H1 (cell line): ENCODE measurements at places on chromosomes 5 and 9. TPM values are rescaled to one million over a fixed set of nuclear protein-coding genes. Genes with fewer than 3 reads are reported as not detected.

Gene PCDH12
- total RNA-seq, result 0.17 and 0.21 TPM in 2 replicates

GRCh38 chr9:112854657-112855056 lies 36.0 kb downstream of the SLC46A2 start:
- no peak overlapping the region for H3K4me3 ChIP-seq
- no peaks in the 10 kb centered on the region for H3K27me3 ChIP-seq
- H3K36me3 ChIP-seq, result no peaks in the 10 kb centered on the region
- DNase-seq, result no peak
- H3K4me1 ChIP-seq, result no peaks in the 10 kb centered on the region; the same call in none of the 2 replicates

DNA sequence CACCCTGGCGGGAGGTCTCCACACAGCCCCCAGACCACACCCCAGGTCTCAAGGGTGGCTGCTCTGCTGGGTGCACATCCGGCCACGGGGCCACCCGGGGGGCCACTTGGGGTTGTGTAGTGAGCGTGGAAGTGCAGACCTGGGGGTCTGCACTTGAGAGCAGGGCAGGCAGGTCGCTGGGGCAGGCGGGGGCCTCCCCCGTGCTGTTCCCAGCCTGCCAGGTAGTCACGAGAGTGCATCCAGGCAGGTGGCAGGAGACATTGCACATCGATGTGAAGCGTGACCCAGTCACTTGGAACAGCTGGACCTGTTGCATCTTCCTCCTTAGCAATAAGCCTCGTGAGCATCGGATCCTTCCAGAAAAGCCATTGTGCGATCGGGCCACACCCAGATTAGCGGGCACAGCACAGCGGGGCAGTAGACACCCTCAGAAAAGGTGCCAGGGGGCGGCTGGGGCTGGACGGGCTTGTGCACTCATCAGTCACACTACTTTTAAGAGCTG lies 4.8 kb upstream of the ENTPD8 start:
- H3K36me3 ChIP-seq, result peaks cover 9% of the 10 kb centered on the region; the same call in 1 of the 2 replicates
- 0 out of 2 replicates have a peak, but pooled peaks cover 2% of the 10 kb centered on the region for H3K4me1 ChIP-seq
- DNase-seq, result no peak

DNA sequence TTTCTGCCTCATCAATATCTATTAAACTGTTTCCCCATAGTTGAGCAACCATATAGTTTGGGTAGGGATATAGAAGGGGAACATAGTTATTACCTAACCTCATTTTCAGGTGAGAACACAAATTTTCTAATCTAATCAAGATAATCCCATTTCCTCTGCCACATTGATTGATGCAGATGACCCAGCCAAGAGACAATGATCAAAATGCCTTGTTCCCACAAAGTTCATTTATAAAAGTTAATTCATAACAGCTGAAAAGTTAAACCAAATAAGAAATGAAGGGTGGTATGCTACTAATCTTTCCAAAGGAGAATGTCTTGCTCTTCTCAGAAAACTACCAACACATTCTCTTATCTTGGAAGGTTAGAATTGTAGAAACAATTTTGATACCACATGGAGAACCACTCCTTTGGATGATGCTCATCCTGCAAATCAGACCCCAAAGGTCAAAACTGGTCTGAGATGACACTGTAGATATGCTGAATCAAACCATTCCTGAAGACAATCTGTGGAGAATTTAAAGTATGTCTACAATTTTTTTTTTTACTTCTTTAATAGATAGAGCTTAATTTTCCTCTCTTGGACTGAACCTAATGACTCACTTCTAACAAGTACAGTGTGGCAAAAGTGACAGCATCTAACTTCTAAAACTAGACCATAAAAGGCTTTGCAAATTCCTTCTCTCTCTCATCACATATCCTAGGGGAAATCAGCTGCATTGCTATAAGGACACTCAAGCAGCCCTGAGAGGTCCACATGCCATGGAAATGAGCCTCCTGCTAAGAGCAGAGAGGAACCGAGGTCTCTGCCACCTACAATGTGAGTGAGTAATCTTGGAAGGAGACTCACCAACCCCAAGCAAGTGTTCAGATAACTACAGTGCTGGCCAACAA lies 586.7 kb upstream of the TUSC1 start:
- no peaks in the 10 kb centered on the region for H3K27me3 ChIP-seq
- no peak overlapping the region for H3K4me3 ChIP-seq
- DNase-seq, result no peak
- H3K4me1 ChIP-seq, result no peaks in the 10 kb centered on the region
- H3K36me3 ChIP-seq, result no peaks in the 10 kb centered on the region

DNA sequence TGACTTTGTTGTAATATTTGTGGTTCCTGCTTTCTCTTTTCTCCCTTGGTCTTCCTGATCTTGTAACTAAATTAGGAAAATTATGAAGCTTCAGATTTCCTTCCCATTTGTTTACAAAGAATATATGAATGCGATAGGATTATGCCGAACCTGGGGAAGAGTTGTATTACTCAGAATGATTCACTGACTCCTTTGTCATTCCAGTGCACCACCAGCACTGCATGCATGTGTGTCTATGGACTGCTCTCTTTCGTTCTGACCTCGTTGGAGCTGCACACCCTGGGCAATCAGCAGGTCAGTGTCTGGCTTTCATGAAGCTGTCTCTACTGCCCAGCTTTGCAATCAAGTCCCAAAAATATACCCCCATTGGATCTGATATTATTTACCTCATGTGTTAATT lies 25.5 kb downstream of the NUP188 start:
- no peaks in the 10 kb centered on the region for H3K27me3 ChIP-seq
- H3K4me3 ChIP-seq, result no peak overlapping the region
- H3K4me1 ChIP-seq, result no peaks in the 10 kb centered on the region
- no peak for DNase-seq

- no peaks in the 10 kb centered on the region for H3K36me3 ChIP-seq
- DNase-seq, result no peak
- no peak overlapping the region for H3K27ac ChIP-seq
Measured at GRCh38 chr5:78659714-78660113, 11.1 kb upstream of the LHFPL2 start.

GRCh38 chr9:82410866-82411265 lies 422.3 kb downstream of the SPATA31D1 start:
- H3K27ac ChIP-seq, result no peak overlapping the region
- H3K27me3 ChIP-seq, result no peaks in the 10 kb centered on the region
- no peaks in the 10 kb centered on the region for H3K4me1 ChIP-seq
- no peaks in the 10 kb centered on the region for H3K36me3 ChIP-seq
- H3K4me3 ChIP-seq, result no peak overlapping the region

- no peak for DNase-seq
- no peaks in the 10 kb centered on the region for H3K27me3 ChIP-seq
- H3K27ac ChIP-seq, result no peak overlapping the region
- no peak overlapping the region for H3K4me3 ChIP-seq
- no peaks in the 10 kb centered on the region for H3K36me3 ChIP-seq
Measured at GRCh38 chr9:74595286-74595685, 98.2 kb downstream of the RORB start.

Gene C9orf153
- 0.65 TPM in 1 of 2 replicates, not detected in the other for total RNA-seq

- H3K4me3 ChIP-seq, result no peak overlapping the region
- H3K27me3 ChIP-seq, result no peaks in the 10 kb centered on the region
- no peaks in the 10 kb centered on the region for H3K4me1 ChIP-seq
- no peaks in the 10 kb centered on the region for H3K36me3 ChIP-seq
- H3K27ac ChIP-seq, result no peak overlapping the region
Measured at GRCh38 chr5:116281309-116281708, 196.5 kb downstream of the COMMD10 start.

- H3K36me3 ChIP-seq, result no peaks in the 10 kb centered on the region
- H3K4me1 ChIP-seq, result peaks cover 17% of the 10 kb centered on the region
- H3K27ac ChIP-seq, result no peak overlapping the region
- peak; percentile 63 for DNase-seq
- H3K27me3 ChIP-seq, result no peaks in the 10 kb centered on the region
Measured at GRCh38 chr5:80109646-80110478, 74.7 kb downstream of the THBS4 start.

DNA sequence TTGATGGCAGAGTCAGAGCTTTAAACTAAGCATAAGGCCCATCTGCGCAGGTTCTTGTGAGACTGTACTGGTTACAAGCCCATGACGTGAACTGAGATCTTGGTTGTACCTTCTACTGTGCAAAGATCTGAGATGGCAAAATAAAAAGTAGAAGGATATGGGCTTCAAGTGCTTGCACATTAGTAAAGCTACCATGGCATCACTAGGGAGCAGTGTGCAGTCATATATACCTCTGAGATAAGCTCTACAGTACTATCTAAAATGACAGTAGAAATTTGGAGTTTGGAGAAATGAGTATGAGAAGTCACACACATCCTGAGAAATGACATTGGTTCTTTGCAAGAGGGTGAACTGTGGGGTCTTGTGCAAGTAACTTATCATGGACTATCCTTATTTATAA lies 408.2 kb upstream of the PRR16 start:
- DNase-seq, result no peak
- H3K27ac ChIP-seq, result no peak overlapping the region
- no peaks in the 10 kb centered on the region for H3K36me3 ChIP-seq
- H3K27me3 ChIP-seq, result no peaks in the 10 kb centered on the region

DNA sequence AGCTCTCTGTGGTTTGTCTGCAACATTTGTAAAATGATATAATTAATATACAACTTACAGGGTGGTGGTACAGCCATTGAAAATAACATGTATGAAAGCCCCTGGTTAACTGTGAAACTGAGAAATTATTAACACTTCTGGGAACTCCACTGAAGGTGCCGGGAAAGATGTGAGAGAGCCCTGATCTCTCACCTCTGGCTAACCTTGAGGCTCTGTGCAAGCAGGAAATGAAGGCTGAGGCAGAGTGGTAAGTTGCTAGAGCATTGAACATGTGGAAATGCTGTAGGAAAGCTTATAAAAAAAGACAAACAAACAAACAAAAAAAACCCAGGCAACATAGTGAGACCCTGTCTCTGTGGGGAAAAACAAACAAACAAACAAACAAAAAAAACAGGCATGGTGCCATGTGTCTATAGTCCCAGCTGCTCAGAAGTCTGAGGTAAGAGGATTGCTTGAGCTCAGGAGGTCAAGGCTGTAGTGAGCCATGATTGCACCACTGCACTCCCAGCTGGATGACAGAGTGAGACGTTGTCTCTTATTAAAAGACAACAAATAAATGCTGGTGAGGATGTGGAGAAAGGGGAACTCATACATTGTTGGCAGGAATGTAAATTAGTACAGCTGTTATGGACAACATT lies 7.5 kb downstream of the CATSPER3 start:
- no peaks in the 10 kb centered on the region for H3K27me3 ChIP-seq
- H3K4me1 ChIP-seq, result no peaks in the 10 kb centered on the region
- no peak for DNase-seq
- no peak overlapping the region for H3K4me3 ChIP-seq

GRCh38 chr9:21810388-21810787 lies 8.0 kb downstream of the MTAP start:
- H3K4me3 ChIP-seq, result no peak overlapping the region
- no peak for DNase-seq
- H3K4me1 ChIP-seq, result peaks cover 2% of the 10 kb centered on the region; the same call in 1 of the 2 replicates
- H3K27me3 ChIP-seq, result no peaks in the 10 kb centered on the region
- H3K27ac ChIP-seq, result no peak overlapping the region
- H3K36me3 ChIP-seq, result peaks cover 42% of the 10 kb centered on the region

- no peaks in the 10 kb centered on the region for H3K27me3 ChIP-seq
- H3K27ac ChIP-seq, result no peak overlapping the region
- no peak overlapping the region for H3K4me3 ChIP-seq
- peak; percentile 27 for DNase-seq
- no peaks in the 10 kb centered on the region for H3K36me3 ChIP-seq
Measured at GRCh38 chr5:30040488-30041118, 1152.9 kb upstream of the CDH6 start.

DNA sequence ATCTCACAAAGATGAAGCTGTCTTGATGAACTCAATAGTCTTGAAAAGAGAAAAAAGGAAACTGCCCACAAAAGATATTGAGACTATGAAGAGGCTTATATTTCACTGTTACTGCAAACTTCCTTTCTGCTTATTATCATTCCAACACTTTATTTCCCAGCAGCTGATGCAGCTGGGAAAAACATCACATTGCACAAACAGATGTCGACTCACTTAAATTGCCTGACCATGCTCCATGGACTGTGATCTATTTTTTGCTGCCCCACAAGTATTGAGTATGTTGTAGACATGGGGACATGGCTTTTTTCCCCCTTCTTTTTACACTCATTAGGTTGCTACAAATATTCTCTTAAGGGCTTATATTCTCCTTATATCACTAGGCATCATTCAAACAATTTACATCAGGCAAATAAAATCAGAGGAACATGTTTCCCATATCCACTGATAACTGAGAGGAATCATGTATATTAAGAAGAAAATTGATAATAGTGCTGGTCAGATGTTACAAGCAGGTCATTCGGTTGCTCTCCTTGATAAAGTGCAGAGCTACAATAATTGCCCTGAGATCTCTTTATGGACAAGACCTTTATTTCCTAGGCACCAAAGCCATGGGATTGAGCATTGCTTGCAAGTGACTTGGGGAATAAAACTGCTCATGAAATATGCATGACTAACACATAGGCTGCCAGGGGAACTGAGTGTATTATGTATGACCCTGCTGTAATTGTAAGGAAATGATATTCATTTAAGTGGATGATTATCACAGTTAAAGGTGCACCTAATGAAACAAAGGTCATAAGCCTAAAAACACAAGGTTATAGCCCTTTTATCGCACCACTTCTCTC lies 509.9 kb downstream of the ZNF608 start:
- peaks cover 16% of the 10 kb centered on the region; the same call in 1 of the 2 replicates for H3K4me1 ChIP-seq
- DNase-seq, result no peak
- no peaks in the 10 kb centered on the region for H3K36me3 ChIP-seq

DNA sequence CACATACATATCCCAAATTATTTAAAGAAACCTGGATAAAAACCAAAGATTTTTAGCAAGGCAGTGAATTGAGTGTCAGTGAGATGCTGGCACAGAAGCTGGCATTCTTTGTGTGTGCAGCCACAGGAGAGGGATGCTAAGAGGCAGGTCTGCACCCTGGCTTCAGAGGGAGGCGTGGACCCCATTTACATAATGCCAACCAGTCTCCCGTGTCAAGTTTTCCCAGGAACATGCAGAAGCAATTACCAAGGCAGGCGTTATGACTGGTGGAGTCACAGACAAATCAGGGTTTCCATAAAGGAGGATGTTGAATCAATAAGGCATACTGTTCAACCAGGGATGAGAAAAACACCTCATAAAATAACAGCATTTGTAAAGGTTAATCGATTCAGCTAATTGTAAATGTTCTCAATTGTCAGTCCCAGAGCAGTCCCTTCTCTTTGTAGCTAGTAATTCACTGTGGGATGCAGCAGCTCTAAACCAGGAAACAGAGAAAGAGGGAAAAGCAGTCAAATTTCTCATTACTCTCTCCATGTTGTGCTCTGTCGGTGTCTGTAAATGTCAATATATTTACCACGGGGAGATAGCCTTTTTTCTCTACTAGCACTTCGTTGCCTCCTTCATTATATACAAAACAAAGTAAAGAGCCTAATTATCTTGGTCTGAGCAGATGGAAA lies 452.4 kb upstream of the GRAMD2B start:
- H3K4me1 ChIP-seq, result no peaks in the 10 kb centered on the region
- no peak overlapping the region for H3K4me3 ChIP-seq
- H3K27ac ChIP-seq, result no peak overlapping the region
- H3K27me3 ChIP-seq, result peaks cover 1% of the 10 kb centered on the region
- H3K36me3 ChIP-seq, result no peaks in the 10 kb centered on the region

DNA sequence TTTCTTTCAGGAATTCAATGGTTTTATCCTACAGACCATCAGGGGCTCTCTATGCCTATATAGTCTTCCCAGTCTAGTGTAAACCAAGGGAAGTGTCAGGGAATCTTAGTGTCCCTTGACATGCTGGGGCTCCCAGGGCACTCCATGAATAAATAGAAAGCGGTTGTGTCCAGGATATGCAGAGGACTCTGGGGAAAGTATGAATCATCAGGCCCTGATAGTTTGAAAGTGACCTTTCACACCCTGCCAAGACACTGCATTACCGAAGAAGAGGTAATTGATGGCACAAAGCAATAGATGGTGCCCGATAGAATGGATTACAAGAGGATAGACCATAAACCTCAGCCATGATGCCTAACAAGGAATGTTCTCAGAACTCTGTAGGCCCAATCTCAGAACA lies 163.3 kb upstream of the DAPK1 start:
- H3K4me1 ChIP-seq, result peaks cover 14% of the 10 kb centered on the region
- H3K27ac ChIP-seq, result no peak overlapping the region
- no peaks in the 10 kb centered on the region; the same call in 1 of the 2 replicates for H3K27me3 ChIP-seq
